GM04504 (cell line): ENCODE measurements at places on chromosomes 2 and 18.
A peak's percentile ranks its signal among the peaks of the same experiment; 100 is the strongest.

GRCh38 chr2:57567245-57567644 lies 479.4 kb upstream of the VRK2 start:
- DNase-seq, result no peak

- DNase-seq, result peak; percentile 10
These were observed 96.7 kb downstream of the CRACDL start for GRCh38 chr2:98839292-98839691.

DNA sequence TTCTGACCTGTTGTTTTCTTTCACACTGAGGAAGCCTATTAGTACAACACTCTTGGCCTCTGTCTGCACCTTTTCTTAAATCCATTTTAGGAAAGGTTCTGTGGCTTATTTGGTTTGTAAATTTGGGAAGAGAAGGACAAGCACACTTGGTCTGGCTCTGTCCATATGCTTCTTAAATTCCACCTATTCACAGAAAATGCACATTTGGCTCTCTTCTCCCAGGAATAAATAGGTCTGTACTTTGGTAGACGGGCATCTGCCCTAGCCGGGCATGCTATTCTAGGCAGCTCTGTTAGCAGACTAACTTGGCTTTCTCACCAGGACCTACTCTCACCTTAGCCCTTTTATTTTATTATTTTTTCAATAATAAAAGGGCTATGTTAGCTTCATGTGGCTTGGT lies 1211.8 kb upstream of the SLC39A10 start:
- DNase-seq, result no peak

DNA sequence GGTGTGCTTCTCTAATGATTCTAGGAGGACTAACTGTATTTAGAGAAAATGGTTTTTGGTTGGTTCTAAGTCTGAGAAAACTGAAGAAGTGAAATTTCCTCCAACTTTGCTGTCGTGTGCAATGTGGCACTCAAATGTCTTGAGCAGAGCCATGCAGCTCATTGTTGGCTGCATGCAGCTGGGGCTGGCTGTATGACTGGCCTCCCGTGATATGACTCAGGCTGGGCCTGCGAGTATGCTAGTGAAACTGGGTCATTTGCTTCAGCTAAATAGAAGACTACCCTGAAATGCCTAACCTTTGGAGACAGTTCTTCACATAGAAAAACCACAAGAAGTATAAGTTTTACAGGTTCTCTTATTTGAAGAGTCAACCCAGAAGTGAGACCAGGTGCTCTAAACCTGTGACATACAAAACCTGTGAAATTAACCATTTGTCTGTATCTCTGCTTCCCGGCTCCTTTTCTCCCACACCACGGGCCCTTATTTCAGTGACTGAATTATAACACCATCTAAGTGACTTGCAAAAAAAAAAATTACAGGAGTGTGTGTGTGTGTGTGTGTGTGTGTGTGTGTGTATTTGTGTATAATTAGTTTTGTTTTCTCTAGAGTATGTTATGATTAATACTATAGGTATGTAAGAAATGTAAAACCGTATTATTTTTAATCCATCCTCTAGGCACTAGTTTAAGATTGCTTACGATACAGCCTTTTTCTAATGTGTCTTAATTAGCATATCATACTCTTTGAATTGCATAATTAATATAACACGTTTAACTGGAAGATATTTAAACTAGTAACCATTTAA lies 15.9 kb downstream of the POLI start:
- peak; percentile 47 for DNase-seq

DNA sequence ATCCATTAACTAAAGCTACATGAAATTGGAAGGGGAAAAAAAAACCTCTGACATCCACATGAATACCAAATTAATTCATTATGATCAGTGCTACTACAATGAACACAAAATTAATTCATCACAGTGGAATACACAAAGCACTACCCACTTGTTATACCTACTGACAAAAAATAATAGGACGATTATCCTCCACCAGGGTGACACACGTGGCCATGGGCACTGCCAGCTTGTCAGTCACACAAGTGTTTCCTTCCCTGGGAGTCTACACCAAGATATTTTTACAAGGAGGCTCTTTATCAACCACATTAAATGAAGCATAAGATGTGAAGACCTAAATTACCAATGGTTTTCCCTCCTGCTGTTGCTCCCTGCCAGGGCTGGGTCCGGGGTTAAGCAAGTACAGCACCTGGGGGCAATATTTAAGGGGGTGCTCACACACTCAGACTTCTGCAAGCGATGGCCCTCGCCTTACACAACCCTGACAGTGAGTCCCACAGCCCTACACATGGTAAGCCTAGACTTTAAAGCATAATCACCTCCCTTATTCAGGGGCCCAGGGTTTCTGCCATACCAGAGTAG lies 90.1 kb downstream of the TCF4 start:
- DNase-seq, result no peak

GRCh38 chr18:42508683-42509296 lies 553.8 kb downstream of the PIK3C3 start:
- no peak for DNase-seq

DNA sequence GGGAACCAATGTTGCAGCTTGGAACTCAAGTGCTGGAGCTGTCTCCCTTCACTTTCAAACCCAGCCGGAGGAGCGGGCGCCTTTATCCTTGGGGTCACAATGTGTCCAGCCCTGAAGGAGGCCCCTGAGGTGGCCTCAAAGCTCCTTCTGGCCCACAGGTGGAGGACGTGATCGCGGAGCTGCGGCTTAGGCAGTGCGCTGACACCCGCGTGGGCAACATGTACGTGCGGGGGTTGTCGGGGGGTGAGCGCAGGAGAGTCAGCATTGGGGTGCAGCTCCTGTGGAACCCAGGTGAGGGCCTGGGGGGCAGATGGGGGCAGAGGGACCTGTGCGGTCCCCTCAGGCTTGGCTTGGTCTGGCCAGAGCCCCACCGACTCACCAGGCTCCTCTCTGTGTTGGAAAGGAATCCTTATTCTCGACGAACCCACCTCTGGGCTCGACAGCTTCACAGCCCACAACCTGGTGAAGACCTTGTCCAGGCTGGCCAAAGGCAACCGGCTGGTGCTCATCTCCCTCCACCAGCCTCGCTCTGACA lies 13.5 kb downstream of the ABCG8 start:
- no peak for DNase-seq

GRCh38 chr2:16899958-16900357 lies 234.3 kb upstream of the CYRIA start:
- no peak for DNase-seq

- DNase-seq, result no peak
These were observed 14.1 kb downstream of the NRP2 start for GRCh38 chr2:205696331-205696926.

DNA sequence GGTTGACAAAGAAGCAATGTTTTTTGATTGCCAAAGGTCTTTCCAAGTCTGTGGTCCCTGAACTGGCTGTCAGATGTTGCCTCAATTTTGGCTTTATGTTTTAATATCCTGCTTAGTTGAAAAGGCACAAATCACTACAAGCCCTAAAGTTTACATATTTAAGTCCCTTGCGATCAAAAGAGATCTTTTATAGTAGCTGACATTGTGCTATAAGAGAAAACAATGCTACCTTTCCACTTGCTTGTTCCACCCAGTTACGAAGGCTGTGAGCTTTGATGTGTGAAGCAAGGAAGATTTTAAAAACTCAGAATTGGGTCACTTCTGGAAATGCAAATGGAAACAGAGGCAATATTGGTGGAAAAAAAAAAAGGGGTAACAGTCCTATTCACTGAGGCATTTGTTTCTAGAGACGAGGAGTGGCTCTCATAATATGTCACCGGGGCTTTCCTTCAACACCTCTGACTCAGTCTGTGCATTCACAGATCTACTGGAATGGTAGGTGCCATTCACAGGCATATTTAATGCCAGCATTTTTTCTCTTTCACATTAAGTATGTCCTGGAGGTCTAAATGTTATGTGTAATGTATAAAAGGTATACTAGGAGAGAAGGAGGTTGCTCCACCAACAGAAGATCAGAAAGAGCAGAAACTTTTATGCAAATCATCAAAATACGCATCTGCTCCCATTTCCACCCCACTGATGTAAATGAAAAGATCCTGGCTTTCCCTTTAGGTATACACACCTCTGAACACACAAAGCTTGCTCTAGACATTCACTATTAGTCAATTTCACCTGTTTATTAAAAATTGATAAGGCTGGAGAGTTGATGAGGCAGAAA lies 91.8 kb downstream of the TGIF1 start:
- DNase-seq, result no peak

DNA sequence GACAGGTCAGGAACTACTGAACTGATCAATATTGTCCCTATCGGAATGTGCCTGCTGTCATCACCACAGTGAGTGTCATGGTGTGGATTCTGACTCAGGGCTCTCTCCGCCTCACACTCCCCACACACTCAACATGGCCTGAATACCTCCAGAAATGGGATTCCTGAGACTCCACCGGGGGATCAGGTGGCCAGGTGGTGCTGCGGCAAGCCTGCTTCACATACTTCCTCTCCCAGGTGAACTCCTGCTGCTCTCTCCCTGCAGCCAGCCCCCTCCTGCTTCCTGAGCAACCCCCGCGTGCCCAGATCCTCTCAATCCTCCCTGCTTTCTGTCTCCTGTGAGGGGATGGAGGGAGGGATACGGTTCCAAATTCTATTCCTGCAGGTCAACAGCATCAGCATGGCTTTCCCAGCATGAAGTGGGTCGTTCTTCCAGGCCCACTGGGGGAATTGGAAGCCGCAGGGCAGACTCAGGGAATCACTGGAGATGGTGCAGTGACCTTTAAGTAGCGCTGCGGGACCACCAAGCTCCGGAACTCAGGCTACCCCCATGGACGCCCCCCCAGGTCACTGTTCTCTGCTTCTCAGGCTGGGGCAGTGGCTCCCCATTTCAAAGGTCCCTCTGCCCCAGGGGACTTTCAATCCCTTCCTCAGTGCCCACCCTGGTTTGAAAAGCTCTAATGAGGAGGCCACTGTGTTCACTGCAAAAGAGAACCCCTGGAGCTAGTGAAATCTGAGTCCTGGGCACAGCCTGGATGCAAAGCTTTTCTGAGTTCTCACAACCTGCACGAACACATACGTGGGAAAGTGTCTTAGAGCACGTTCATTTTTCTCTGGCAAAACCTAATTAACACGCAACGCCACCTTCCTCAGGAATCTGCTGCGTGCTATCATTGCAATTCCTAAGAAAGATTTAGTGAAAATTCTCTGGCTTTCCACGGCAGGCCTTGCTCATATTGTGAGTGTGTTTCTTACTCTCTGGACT lies 168.4 kb downstream of the ZFP36L2 start:
- no peak for DNase-seq

DNA sequence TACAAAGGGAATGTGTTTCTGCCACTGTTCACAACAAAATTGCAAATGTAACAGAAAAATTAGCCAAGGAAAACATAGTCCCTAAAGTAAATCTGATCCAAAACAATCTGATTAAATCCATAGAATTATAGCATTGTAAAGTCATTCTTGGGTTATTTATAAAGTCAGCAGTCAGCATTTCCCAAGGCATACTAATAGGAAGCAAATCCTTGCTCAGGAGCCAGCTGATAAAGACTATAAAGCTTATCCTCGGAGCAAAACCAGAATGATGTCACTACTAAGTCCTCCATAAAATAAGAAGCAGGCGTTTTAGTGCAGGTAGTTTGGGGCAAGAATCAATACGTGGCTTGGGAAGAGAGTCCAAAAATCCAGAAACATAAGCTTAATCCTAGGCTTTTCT lies 67.3 kb upstream of the CSRNP3 start:
- DNase-seq, result no peak
